ENCODE measurements at places on chromosomes 3 and 15.

DNA sequence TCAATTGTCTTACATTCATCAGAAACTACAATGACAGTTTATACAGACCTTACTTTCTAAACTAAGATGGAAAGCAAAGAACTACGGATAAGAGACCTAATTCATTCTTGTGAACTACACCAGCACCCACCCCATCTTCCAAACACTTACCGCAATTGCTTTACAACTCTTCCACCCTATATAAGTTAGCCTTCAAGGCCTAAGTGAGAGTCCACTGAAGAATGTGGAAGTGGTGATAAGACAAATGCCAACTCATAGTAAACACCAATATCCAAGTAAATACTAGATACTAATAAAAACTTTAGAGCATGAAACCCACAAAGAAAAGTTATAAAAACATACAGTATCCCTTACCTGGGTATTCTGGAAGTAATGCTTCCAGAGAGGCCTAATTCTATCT, 13.6 kb downstream of the ARF4 start:
- DNase-seq: no peak

DNA sequence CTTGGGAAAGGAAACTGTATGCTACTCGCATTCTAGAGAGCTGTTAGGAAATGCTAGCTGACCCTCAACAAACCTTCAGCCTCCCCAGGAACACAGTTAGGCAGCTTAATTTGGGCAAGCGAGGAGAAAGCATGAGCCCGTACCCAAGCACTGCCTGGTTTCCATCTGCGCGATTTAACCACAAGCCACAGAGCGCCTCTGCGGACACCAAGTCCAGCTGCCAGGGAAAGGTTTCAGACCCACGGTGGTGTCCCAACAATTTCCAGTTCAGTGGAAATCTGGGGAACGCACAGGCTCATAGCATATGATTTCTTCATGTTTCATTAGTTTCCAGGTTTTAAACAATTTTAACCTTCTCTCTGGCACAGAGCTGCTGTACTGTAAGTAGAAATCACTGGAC, 617.6 kb downstream of the FHIT start:
- no peak for DNase-seq

DNA sequence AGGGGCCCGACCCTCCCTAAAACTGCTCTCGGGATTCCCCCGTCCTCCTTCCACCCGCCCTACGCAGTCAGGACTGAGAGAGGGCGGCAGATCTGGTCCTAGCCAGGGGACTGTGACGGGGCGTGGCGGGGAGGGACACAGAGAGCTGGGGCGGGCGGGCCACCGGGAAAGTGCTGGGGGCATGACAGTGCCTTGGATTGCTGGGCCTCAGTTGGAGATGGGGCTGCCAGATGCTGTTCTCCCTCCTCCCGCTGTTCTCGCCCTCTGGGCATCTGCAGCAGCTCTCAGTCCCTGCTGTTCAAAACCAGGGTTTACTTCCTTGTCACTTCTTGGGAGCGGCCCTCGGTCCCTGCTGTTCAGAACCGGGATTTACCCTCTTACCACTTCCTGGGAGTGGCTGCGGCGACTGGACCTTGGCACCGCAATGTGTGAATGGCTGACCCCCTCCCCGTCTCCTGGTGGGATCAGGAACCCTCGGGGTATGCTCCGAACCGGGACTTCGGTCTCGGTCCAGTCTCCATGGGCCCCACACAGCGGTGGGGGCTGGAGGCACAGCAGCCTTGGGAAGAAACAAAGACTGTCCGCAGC, 1.8 kb upstream of the RPP25 start:
- DNase-seq: no peak

GRCh38 chr15:62533687-62534086, 368.6 kb upstream of the C2CD4B start:
- DNase-seq: no peak

DNA sequence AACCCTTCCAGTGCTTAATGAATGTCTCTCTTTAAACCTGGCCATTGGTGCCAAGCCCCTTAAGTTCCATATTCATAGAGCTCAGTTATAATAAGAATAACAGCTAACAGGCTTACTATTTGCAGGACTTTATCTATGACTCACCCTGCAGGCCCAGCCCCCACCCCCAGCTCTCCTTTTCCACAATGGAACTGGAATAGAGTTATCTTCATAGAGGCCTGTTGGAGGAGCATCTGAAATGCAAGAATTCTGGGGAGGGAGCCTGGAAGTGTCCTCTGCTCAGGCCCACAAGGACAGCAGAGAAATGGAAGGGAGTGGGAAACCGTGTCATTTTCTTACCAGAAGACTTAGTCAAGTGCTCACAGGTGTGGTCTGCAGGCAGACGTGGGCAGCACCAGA, 52.8 kb downstream of the SEMA5B start:
- no peak for DNase-seq

GRCh38 chr3:171896316-171896715, 53.2 kb downstream of the TMEM212 start:
- DNase-seq: no peak

GRCh38 chr3:68764554-68764953, 167.8 kb downstream of the TAFA4 start:
- DNase-seq: no peak

DNA sequence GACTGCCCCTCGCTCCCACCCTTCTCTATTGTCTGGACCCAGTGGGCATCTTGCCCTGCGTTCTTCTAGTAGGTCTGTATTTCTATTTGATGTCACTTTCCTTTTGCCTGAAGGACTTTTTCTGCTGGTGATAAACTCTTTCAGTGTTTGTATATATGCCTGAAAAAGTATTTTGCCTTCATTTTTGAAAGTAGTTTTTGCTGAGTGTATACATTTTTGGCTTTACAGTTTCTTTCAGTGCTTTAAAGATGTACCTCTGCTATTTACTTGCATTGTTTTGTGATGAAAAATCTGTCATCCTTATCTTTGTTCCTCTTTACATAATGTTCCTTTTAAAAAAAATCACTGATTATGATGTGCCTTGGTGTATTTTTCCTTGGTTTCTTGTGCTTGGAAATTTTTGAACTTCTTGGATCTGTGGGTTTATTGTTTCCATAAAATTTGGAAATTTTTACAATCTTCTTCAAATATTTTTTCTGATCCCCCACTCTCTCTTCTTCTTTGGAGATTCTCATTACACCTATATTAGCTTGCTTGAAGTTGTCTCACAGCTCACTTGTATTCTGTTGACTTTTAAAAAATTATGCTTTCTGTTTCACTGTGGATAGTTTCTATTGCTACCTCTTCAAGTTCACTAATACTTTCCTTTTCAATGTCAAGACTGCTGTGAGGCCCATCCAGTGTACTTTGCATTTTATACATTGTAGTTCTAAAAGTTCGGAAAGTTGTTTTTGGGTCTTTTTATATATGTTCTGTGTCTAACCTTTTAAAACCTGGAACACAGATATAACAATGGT, 67.8 kb downstream of the RGMA start:
- no peak for DNase-seq

DNA sequence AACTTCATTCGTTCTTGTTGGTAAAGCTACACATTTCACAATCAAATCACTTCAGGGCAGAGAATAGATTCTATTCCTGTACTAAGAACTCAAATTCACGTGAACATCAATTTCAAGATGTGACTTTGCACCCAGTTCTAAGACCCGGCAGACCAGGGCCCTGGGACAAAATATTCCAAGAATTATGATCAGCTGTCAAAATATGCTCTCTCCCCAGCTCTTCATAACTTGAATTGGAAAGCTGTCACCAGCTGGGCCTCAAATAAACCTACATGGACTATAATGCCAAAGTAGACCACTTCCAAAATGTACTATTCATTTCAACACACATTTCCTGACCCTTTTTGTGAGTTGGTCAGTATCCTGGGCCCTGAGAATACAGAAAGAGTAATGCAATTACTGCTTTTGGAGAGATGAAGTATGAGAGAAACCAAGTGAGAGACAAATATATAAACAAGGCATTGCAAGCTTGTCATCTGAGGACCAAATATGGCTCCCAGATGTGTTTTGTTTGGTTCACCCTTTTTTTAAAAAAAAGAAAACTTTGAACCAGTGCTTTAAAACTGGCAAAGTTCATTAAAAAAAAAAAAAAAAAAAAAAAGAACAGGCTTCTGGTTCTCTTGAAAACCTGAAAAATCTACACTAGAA, 14.9 kb downstream of the MAGI1 start:
- no peak for DNase-seq

DNA sequence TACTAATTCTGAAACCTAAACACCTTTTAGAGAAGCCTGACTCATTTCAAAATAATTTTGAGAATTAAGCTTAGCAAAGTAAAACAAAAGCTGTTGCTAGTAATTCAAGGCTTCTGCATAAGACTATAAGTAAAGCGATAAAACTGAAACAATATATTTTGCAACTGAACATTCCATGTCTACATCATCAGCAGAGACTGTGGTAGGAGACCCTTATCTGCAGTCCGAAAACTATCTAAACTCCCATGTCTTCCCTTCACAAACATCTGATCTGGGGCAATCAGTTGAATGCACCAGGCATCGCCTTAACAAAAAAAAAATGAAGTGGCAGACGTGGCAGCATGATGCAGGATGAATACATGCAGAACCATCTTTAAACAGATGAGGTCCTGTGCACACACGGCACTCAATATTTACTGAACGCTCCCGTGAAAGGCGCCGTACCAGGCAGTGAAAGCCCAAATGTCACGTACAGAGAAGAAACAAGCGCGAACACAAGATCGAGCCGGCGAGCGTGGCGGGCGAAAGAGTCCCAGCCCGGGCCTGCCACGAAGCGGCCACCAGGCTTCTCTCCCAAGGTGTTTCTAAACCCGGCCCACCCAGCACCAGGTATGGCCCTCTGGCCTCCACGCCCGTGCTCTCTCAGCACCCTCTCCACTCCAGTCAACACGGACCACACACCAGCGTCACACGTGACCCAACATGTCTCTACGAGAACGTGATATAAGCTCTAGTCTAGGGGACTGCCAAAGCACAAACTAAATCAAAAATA, 63.0 kb downstream of the CHSY1 start:
- DNase-seq: no peak

DNA sequence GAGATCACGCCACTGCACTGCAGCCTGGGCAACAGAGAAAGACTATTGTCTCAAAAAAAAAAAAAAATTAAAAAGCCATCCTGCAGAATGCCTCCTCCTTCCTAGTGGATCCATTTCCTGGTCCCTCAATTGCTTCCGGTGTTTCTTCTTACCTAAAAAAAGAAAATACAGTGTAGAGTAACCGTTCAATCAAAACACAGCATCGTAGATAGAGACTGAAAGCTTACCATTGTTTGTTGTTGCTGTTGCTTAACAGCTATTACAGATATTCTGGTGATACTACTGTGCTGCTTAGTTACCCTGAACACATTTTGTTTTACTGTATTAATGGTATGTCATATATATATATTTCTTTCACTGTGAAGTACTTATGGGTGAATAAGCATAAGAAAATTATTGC, 105.5 kb upstream of the LRRFIP2 start:
- DNase-seq: no peak

- no peak for DNase-seq
Observed at GRCh38 chr15:63378946-63379345, 2.7 kb downstream of the CA12 start.

GRCh38 chr3:186514296-186515002, 29.7 kb downstream of the CRYGS start:
- DNase-seq: no peak

DNA sequence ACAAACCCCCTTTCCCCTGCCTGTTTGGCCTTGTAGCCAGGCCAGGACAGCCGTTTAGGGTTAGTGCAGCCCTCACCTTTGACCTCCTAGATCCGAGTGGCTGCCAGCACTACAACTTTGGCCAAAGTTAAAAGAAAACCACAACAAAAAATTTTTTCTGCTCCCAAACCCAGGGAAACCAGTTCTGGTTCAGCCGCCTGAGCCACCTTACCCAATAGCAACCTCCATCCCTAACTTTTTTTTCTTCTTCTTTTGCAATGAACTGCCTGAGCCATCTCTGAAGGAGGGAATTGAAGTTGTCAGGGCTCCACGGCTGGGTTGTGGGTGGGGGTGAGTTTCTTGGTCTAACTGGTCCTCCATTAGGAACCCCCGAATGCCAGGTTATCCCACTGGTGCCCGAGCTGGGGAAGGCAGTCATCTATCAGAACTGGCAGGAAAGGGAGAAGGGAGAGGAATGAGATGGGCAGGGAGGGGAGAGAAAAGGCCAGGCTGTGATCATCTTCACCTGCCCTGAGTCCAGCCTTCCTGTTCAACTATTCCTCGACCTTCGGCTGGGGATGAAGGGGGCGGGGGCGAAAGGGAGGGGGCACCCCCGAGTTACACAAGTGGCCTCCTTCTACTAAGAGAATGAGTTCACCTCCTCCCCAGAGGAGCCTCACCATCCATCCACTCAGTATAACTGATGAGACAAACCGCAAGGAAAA, 6.2 kb upstream of the NR2F2 start:
- DNase-seq: no peak

- no peak for DNase-seq
Observed at GRCh38 chr3:16127249-16127648, 47.2 kb upstream of the GALNT15 start.

GRCh38 chr15:86570738-86571137, 491.1 kb downstream of the AGBL1 start:
- DNase-seq: no peak

DNA sequence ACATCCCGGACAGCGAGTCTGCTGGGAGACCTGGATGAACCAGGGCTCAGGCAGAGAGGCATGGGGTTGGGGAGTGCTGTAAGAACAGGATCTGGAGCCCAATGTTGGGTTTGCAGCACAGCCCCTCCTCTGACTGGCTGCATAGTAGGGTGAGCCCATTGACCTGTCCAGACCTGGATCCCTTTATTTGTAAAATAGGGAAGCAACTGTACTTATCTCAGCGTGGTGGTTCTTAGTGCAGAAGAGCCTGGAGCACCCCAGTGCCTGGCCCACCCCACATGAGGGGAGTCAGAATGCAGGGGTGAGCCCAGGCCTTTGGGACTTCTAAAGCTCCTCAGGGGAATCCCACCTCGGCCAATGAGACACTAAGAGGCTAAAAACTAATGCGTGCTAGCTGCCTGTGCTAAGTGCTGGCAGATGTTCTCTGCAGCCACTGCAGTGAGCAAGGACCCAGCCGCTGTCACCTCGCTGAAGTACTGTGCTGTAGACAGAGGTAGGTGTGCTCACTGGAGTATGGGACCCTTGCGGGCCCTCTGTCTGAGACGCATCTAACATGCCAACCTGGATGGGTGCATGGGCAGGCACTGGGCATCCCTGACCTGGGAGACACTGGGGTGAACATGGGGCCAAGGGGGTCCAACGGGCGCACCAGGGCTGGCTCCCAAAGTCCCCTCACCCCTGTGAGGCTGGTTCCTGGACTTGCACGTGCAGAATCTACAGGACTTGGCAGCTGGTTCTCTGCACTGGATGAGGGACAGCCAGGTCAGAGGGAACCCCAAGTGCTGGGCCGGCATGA, 95.6 kb downstream of the ATP10A start:
- DNase-seq: no peak

DNA sequence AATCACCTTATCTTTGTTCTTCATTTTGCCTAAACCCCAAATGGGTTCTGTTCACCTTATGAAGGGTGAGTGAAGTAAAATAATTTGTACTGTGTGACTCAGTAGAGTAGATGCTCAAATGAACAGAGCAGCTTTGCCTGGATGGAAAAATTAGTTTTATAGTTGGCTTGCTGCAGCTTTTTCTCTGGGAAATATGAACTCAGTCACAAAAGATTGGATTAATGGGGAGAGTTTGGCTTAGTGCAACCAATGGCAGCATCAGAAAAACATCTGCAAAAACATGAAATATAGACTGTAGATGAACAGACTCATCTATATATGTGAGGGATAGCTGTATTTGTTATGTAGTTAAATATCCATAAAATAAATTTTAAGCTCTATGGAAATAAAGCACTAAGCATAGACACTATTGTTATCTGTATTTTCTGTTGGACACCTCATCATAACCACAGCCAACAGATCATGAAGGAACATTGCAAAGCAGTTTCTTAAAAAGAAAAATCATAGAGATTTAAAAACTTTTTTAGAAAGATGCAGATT, 181.3 kb downstream of the ECT2 start:
- DNase-seq: no peak

GRCh38 chr3:97974996-97975395, 2.8 kb upstream of the RIOX2 start:
- DNase-seq: no peak

All from effector memory CD4-positive, alpha-beta T cell (primary cell).